ENCODE measurements at places on chromosomes 12 and 14. TPM values are rescaled to one million over a fixed set of nuclear protein-coding genes. Genes with fewer than 3 reads are reported as not detected.
A peak's percentile ranks its signal among the peaks of the same experiment; 100 is the strongest.

The NR4A1 gene
- 165 TPM for total RNA-seq

The SDR9C7 gene
- total RNA-seq = not detected

The FAM181A gene
- total RNA-seq = not detected

The PARP11 gene
- total RNA-seq = 11.9 TPM

The P2RX2 gene
- not detected for total RNA-seq

The BCDIN3D gene
- total RNA-seq = 4.3 TPM

The AHNAK2 gene
- total RNA-seq = 22.1 TPM

GRCh38 chr14:100607611-100607956 is 20.4 kb upstream of the BEGAIN start:
- H3K36me3 ChIP-seq = no peaks in the 10 kb centered on the region
- no peaks in the 10 kb centered on the region for H3K4me1 ChIP-seq
- no peak overlapping the region for H3K27ac ChIP-seq
- no peaks in the 10 kb centered on the region for H3K27me3 ChIP-seq
- H3K4me3 ChIP-seq = no peak overlapping the region
- no peak for DNase-seq

DNA sequence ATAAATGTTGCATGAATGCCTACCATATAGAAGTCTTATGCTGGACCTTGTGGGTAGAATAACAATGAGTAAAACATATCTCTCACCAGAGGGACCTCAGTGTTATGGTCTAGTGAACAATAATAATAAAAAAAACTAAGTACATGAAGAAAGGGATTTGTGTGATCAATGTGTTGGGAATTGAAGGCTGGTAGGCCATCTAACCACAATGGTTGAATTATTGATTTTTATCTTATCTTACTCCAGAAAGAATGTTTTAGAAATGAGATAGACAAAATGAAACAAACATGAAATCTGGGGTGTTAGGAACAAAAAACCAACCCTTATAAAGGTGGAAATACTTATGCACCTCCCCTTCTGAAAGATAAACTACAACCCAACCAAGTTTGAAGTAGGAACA is 243.9 kb upstream of the LRIG3 start:
- H3K4me3 ChIP-seq = no peak overlapping the region
- no peak for DNase-seq
- no peaks in the 10 kb centered on the region for H3K36me3 ChIP-seq
- no peaks in the 10 kb centered on the region for H3K27me3 ChIP-seq
- no peaks in the 10 kb centered on the region for H3K4me1 ChIP-seq

DNA sequence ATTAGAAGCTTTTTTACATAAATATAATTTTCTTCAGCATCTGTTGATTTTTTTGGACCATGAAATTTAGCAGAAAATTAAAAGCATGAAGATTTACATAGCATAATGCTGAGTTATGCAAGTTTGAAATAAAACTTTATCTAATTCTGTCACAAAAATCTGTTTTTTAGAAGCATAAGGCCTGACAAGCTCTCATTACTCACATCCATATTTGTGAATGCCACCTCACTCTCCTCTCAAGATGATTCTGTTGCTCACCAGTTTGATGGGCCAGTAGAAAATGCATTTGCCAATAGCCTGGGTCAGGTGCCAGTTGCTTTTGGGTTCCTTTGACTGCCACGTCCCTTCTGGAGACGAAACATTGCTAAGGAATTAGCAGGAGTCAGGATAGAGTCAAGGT is 181.5 kb upstream of the ATP2B1 start:
- no peak overlapping the region for H3K27ac ChIP-seq
- no peaks in the 10 kb centered on the region for H3K4me1 ChIP-seq
- H3K36me3 ChIP-seq = no peaks in the 10 kb centered on the region
- no peak overlapping the region for H3K4me3 ChIP-seq
- H3K27me3 ChIP-seq = no peaks in the 10 kb centered on the region

- H3K4me3 ChIP-seq = no peak overlapping the region
- H3K27ac ChIP-seq = no peak overlapping the region
- no peak for DNase-seq
- H3K4me1 ChIP-seq = no peaks in the 10 kb centered on the region
- H3K27me3 ChIP-seq = no peaks in the 10 kb centered on the region
Observed at GRCh38 chr12:27900920-27901879, 71.3 kb downstream of the PTHLH start.

GRCh38 chr12:31298515-31298910 is 27.4 kb downstream of the SINHCAF start:
- H3K36me3 ChIP-seq = no peaks in the 10 kb centered on the region
- no peak overlapping the region for H3K27ac ChIP-seq
- no peak overlapping the region for H3K4me3 ChIP-seq
- DNase-seq = no peak

DNA sequence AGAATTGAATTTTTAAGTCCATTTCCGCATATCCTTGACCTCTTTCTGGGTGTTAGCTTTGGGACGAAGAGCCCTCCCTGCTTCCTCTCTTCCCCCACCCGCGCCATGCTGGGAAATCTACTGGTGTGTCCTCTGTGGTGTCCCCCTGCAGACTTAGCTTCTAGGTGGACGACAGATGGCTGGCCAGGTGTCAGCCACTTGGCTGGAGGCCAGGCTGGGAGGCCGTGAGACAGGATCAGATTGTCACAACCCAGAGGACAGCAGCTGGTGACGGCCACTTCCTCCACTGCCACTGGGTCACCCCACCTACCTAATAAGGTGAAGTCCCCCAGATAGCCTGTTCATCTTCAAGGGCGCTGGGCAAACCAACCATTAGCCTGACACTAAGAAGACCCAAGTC is 13.3 kb upstream of the DTX1 start:
- no peaks in the 10 kb centered on the region for H3K36me3 ChIP-seq
- no peak for DNase-seq
- no peak overlapping the region for H3K4me3 ChIP-seq
- H3K27me3 ChIP-seq = peaks cover 28% of the 10 kb centered on the region
- no peaks in the 10 kb centered on the region for H3K4me1 ChIP-seq

GRCh38 chr12:21343636-21344035 is 8.9 kb upstream of the SLCO1A2 start:
- H3K27ac ChIP-seq = no peak overlapping the region
- no peaks in the 10 kb centered on the region for H3K36me3 ChIP-seq
- no peaks in the 10 kb centered on the region for H3K27me3 ChIP-seq
- no peak for DNase-seq
- H3K4me1 ChIP-seq = no peaks in the 10 kb centered on the region

DNA sequence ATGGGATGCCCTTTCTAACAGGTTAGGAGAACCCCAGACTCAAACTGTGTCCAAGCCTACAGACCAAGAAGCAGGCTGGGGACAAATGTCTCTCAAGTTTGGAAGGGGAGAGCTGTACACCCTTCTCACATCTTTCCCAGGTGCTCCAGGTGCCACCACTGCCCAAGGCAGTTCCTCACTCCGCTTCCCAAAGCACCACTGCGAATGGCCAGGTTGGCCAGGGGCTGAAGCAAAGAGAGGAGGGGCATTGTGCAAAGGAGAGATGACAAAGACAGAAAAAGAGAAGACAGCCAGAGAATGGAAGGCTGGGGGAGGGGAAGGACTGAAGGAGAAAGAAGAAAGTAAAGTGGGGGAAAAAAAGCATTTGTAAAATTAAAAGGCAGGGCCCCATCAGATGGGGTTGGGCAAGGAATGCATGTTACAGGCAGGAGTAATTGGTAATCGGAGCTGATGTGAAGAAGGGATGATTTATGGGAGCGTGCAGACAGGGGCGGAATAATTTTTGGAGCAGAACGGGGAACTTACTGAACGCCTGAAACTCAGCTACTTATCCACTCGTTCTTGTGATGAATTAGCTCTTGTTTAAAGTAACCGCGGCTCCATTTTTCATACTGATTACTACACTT is 165.8 kb downstream of the ESRRB start:
- DNase-seq = no peak
- H3K4me1 ChIP-seq = no peaks in the 10 kb centered on the region
- H3K36me3 ChIP-seq = no peaks in the 10 kb centered on the region
- H3K27me3 ChIP-seq = no peaks in the 10 kb centered on the region
- H3K27ac ChIP-seq = no peak overlapping the region
- H3K4me3 ChIP-seq = no peak overlapping the region

- H3K4me3 ChIP-seq = no peak overlapping the region
- H3K27me3 ChIP-seq = no peaks in the 10 kb centered on the region
- no peak for DNase-seq
Observed at GRCh38 chr12:24325331-24325730, 375.9 kb upstream of the SOX5 start.

- DNase-seq = no peak
- H3K36me3 ChIP-seq = peaks cover 11% of the 10 kb centered on the region
- no peaks in the 10 kb centered on the region for H3K27me3 ChIP-seq
- H3K4me1 ChIP-seq = no peaks in the 10 kb centered on the region
Observed at GRCh38 chr12:8773461-8773860, 49.0 kb upstream of the A2ML1 start.

DNA sequence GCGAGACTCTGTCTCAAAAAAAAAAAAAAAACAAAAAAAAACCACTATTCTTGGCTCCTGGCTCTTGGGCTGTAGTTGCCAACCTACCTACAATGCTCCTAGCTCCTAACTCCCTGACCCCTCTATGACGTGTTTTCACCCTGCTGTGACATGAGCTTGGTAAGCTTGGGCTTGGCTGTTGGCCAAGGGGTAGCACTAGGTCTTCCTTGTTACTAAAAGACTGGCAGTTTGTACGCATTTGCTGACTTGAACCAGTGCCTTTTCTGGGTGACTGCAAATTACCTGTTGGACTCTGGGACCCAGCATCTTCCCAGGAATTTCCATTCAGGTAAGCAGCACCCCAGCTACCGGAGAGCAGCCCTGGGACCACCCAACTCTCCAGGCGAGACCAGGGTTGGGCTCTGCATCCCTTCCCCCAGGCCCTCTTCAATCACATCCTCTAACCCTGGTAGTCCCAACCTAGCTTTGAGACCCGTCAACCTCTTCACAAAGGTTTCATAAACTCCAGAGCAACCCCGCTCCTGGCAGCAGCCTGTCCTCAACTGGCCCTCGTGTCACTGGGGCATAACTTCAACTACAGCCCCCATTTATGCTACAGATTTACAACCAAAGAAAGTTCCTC is 8.3 kb downstream of the CDK2AP1 start:
- DNase-seq = no peak
- no peak overlapping the region for H3K4me3 ChIP-seq
- no peaks in the 10 kb centered on the region for H3K4me1 ChIP-seq

DNA sequence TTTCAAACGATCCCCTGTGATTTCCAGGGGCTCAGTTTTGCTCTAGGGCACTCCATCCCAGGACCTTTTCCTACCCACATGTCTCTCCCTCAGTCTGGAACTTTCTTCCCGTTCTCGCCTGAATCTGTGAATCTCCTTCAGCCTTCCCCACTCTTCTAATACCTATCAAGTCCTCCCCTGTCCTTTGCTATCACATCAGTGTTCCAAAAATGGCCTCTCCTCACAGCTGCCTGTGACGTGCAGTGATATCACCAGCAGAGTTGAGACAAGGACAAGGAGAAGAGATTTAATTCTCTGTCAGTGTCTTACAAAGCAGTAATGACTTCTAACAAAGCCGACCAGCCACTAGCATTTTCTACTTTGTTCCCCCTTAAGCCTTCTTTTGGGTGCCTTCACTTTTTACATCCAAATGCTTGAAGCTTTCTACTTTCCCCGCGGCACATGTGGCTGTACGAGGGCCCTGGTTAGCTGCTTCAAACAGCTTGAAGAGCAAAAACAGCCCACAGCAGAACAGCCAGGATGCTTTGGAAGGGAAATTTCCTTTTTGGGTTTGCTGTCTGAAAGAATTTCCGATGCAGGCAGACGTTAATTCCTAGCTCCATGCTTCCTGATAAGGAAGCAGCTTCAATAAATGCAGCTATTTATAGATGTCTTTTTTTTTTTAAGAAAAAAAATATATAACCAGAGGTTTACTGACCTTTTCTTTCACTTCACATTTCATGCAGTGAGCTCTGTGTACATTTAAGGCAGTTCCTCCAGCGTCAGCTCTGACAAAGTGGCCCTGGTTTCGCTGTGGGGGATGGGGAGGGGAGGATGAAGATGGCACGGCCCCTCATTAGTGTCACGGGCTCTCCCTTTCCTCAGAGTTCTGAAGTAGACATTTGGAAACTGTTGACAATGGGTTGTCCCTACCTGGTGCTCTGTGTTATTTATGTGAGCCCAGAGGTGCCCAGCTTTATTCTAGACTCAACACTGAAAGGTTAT is 109.3 kb downstream of the ETV6 start:
- H3K4me3 ChIP-seq = no peak overlapping the region
- H3K27ac ChIP-seq = peak overlapping the region; percentile 76
- peaks cover 19% of the 10 kb centered on the region for H3K36me3 ChIP-seq
- DNase-seq = peak; percentile 39
- peaks cover 13% of the 10 kb centered on the region for H3K4me1 ChIP-seq

DNA sequence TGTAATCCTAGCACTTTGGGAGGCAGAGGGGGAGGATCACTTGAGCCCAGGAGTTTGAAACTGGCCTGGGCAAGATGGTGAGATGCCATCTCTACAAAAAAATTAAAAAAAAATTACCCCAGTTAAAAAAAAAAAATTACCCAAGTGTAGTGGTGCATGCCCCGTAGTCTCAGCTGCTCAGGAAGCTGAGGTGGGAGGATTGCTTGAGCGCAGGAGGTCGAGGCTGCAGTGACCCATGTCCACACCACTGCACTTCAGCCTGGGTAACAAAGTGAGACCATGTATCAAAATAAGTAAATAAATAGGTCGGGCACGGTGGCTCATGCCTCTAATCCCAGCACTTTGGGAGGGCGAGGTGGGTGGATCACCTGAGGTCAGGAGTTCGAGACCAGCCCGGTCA is 128.8 kb downstream of the VRK1 start:
- H3K36me3 ChIP-seq = no peaks in the 10 kb centered on the region
- H3K4me3 ChIP-seq = no peak overlapping the region
- no peaks in the 10 kb centered on the region for H3K4me1 ChIP-seq
- no peak for DNase-seq
- H3K27ac ChIP-seq = no peak overlapping the region

GRCh38 chr12:57127101-57127725 is 1.1 kb upstream of the LRP1 start:
- peaks cover 37% of the 10 kb centered on the region for H3K4me1 ChIP-seq
- peaks cover 62% of the 10 kb centered on the region for H3K27me3 ChIP-seq
- peak overlapping the region; percentile 96 for H3K27ac ChIP-seq
- peak; percentile 67 for DNase-seq

DNA sequence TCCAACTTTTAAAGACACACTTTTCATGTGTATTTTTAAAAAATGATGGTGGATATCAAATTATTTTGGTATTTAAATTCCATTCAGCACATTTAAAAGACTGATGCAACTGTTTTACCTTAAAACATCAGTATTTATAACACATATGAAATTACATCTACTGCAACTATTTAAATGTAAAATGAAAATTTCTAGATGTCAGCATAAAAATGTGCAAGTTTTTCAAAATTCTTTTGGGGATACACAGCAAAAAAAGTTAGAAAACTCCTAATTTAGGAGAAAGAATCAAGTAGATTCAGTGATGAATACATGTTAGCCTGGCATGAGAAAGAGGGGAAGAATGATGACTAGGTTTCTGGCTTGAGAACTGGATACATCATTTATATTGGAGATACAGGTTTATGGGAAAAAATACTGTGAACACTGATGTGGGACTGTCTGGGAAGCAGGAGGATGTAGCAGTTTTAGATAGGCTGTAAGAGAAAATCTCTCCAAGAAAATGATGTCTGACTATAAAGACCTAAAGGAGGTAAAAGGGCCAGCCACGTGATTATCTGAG is 9.2 kb downstream of the SOS2 start:
- H3K4me1 ChIP-seq = peaks cover 14% of the 10 kb centered on the region
- DNase-seq = no peak
- H3K36me3 ChIP-seq = no peaks in the 10 kb centered on the region
- H3K27me3 ChIP-seq = no peaks in the 10 kb centered on the region

GRCh38 chr12:103586791-103587370 is at the start of gene STAB2:
STAB2 (plus strand) TSS chr12:103587273; CDS start chr12:103587477, 204 bp downstream.
- H3K27me3 ChIP-seq = peaks cover 10% of the 10 kb centered on the region
- no peak for DNase-seq
- H3K4me3 ChIP-seq = no peak within 1 kb of the TSS

GRCh38 chr14:67453575-67454300 is 34.8 kb downstream of the TMEM229B start:
- H3K27me3 ChIP-seq = no peaks in the 10 kb centered on the region
- DNase-seq = no peak
- no peak overlapping the region for H3K27ac ChIP-seq
- H3K4me1 ChIP-seq = no peaks in the 10 kb centered on the region
- no peaks in the 10 kb centered on the region for H3K36me3 ChIP-seq

Data from left lung (tissue), 14 donors.